Neural progenitor cell (in vitro differentiated cells): ENCODE measurements at places on chromosomes 4 and X.

DNA sequence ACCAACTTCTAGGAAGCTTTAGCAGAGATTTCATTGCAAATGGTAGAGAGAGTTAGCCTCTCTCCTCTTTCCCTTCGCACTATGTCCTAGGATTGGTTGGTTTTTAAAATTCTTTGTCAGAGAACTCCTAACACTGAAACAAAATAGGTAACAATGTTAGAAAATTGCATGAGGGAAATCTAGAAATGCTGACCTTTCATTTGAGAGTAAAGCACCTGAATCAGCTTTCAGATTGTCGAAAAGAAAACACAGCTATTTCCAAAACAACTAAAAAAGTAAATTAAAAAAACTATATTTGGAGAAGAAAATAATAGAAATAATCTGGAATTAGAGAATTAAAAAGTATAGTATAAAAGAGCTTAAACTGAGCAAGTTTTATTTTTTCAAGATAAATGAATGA, 108.1 kb upstream of the GK2 start:
- DNase-seq, result no peak

DNA sequence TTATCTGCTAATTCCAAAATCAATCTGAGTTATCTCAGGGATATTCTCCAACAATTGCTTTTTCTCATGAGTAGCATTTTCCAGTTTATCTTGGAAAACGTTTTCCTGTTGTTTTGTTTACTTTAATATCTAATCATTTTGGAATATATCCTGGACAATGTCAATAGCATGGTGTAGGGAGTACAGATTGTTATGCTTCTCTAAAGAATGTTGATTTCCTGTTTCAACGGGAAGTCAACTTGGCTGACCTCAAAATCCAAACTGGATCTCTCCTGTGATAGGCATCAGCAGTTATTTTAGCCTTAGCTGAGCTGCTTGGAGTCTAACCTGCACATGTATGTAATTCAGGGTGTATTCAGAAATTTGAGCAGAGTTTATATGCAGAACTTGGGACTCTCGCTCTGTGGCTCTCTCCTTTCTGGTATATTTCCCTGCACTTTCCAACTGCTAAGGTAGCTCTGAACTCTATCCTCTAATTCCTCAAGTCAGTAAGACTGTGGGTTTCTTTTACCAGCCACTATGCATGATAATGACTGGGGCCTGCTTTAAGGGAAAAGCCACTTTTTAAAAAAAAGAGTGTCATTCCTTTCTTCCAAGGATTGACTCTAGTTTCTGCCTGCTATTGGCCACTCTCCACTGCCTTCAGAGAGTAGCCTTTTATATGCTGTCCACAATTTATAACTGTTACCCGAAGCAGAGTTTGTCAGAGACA, 7.7 kb downstream of the PRSS48 start:
- peak; percentile 37 for DNase-seq

- no peak for DNase-seq
These were observed 180.3 kb upstream of the GATB start for GRCh38 chr4:151940926-151941617.

- DNase-seq, result no peak
These were observed 81.7 kb upstream of the GATB start for GRCh38 chr4:151842430-151843079.

GRCh38 chrX:41145920-41146608, 60.8 kb downstream of the USP9X start:
- DNase-seq, result no peak

- no peak for DNase-seq
These were observed 140.3 kb upstream of the PGRMC2 start for GRCh38 chr4:128427832-128428366.

- peak; percentile 29 for DNase-seq
These were observed 63.2 kb downstream of the CD40LG start for GRCh38 chrX:136711147-136711546.

- DNase-seq, result no peak
These were observed 540.3 kb downstream of the PCDH18 start for GRCh38 chr4:136992032-136992431.

DNA sequence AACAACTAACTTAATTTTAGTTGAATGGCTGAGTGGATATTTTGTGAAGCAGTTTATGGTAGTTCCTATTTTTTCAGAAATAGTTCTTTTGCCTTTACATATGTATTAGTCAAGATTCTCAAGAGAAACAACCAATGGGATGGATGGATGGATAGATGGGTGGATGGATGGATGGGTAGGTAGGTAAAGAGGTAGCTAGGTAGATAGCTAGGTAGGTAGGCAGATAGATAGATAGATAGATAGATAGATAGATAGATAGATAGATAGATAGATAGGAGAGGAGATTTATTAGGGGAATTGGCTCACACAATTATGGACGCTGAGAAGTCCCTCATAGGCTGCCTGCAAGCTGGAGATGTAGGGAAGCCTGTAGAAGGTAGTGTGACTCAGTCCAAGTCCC, 74.0 kb upstream of the NUDT6 start:
- no peak for DNase-seq

- DNase-seq, result no peak
These were observed 31.0 kb downstream of the FNIP2 start for GRCh38 chr4:158799856-158800255.

- DNase-seq, result no peak
These were observed 203.4 kb downstream of the ZNF674 start for GRCh38 chrX:46341767-46342322.

DNA sequence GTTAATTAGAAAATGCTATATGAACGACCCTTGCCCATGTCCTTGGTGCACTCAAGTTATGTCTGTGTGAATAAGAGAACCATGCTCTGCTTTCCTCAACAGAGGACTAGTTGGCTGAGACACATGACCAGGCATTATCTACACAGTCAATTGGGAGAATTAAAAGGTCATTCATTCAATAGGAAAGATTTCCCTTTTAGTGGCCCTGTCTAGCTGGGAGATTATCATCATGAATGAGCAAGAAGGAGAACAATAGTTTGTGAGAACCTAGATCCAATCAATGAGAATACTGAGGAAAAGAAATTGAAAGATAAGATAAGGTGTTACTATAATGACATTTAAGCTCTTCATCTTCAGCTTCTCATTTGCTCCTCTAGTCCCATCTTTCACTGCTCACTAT, 1033.4 kb upstream of the LCORL start:
- peak; percentile 8 for DNase-seq

- peak; percentile 33 for DNase-seq
These were observed 108.4 kb downstream of the LINC00632 start for GRCh38 chrX:140817943-140818342.

- DNase-seq, result peak; percentile 11
These were observed 605.1 kb downstream of the KCTD8 start for GRCh38 chr4:43843501-43843900.

GRCh38 chr4:171534391-171534790, 278.8 kb upstream of the GALNTL6 start:
- no peak for DNase-seq

GRCh38 chr4:173014113-173014558, 154.5 kb upstream of the GALNT7 start:
- DNase-seq, result peak; percentile 83

DNA sequence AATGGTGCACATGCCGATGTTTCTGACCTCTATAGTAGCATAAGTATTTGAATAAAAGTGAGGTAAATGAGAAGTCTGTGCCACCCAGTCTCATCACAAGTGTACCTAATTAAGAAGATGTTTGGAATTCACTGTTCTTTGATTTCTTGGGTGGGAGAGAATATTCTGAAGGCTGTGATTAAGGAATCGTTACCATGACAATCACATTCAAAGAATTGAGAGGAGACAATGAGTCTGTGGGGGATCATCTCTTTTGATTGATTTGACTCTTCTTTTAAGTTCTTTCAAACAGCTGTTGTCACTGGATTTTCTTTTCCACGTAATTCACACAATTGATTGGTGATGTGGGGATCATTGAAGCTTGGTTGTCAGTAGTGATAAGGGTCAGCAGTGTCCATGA, 18.1 kb downstream of the FHL1 start:
- DNase-seq, result peak; percentile 46

GRCh38 chr4:7207628-7208231, 15.4 kb downstream of the SORCS2 start:
- no peak for DNase-seq

DNA sequence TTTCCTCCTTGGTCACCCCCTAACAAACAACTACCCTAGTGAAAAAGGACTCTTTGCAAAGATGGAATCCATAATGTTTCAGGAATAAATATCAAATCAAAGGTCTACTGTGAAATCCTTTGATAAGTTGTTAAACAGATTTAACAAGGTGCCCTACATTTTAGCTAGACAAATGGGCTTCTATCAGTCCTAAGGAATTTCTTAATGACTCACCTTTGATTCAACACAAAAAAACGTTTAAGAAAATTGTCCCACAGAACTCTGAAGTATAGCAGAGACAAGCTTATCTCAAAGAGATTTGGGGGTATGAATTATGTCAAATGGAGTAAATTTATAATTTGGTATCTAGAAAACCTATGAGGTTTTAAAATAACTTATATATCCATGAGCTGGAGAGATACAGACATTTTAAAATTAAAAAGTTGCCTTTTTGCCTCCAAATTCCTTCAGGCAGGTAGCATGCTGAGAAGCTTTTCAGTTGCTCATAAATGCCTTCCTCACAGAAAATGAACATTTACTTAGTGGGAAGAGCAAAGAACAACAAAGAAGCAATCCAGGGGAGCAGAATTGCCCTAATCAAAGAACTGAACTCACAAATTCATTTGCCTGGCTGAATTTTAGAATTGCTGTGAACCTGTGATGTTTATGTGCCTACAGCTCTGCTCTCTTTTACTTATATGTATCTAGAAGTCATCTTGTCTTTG, 649.3 kb downstream of the STPG2 start:
- peak; percentile 11 for DNase-seq

- peak; percentile 11 for DNase-seq
These were observed 115.1 kb upstream of the PNPLA4 start for GRCh38 chrX:8042304-8042703.

GRCh38 chr4:112176596-112176995, 31.3 kb downstream of the FAM241A start:
- no peak for DNase-seq

DNA sequence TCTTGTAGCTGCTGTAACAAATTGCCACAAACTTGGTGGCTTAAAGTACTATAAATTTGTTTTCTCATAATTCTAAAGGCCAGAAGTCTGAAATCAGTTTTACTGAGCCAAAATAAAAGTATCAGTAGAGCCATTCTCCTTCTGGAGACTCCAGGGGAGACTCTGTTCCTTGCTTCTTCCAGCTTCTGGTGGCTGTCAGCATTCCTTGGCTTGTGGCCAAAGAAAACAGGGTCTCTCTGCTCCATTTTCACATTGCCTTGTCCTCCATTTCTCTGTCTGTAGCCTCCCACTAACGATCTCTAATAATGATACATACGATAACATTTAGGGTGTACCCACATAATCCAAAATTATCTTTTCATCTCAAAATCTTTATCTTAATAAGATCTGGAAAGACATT, 200.4 kb downstream of the MAB21L2 start:
- no peak for DNase-seq

- DNase-seq, result no peak
These were observed 81.0 kb upstream of the KLF3 start for GRCh38 chr4:38582889-38583470.

DNA sequence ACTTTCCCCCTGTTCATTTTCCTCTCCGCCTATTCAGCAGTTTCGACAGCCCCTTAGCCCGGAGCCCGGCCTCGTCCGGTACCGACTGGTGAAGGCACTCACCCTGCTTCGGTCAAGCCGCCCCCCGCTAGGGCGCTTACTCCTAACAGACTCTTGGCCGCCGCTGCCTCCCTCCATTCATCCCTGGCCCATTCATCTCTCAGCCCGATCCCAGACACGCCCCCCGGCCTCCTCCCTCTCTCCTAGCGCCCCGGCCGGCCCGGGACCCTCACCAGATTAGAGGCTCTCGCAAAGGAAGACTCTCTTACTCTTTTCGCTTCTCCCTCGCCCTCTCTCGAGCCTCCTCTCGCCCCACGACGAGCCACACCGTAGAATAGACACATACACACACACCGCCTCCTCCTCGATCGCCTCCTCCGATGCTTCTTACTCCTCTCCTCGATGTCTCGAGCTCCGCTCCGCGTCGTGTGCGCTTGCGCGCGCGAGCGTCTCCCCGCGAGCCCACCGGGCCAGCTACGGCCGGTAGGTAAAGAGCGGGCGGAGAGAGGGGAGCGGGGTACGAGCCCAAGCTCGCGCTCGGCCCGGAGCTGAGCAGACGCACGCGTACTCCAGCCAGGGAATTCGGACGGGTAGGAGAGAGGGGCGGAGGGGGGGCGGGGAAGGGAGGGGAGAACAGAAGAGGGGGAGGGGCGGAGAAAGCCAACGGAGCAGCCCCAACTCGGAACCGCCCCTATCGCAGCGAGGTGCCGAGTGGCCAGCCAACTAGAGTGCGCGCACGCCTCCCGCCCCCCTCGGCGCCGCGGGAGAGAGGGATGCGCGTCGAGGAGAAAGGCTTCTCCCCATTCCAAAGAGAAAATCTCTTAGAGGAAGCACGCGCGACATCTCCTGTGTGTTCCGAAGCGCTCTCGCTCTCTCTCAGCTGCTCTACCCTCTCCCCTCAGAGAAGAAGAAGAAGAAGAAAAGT, at the start of gene WNK3:
Gene WNK3, minus strand, starts transcription at position 633 of the 964 bp plus-strand sequence.
- peak; percentile 95 for DNase-seq

GRCh38 chrX:14039344-14039743, 9.7 kb upstream of the GEMIN8 start:
- peak; percentile 57 for DNase-seq

- DNase-seq, result no peak
These were observed 157.2 kb downstream of the ATP10D start for GRCh38 chr4:47642191-47642830.

DNA sequence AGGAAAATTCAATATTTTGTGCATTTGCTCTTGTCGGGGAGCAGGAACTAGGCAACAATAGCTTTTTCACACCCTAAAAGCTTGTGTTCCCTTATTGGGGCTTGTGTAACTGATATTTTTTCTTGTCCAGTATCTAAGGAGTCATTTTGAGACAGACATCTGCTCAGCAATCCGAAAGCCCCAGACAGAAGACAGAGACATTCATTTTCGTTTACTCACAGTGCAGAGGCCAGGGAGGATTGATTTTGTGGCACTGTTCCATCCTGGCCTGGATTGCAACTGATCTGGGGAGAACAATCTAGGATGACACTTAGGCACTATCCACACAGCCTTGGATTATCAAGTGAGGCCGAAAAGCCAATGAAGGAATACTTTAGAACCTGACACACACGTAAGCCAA, 27.4 kb upstream of the PLAC1 start:
- no peak for DNase-seq

DNA sequence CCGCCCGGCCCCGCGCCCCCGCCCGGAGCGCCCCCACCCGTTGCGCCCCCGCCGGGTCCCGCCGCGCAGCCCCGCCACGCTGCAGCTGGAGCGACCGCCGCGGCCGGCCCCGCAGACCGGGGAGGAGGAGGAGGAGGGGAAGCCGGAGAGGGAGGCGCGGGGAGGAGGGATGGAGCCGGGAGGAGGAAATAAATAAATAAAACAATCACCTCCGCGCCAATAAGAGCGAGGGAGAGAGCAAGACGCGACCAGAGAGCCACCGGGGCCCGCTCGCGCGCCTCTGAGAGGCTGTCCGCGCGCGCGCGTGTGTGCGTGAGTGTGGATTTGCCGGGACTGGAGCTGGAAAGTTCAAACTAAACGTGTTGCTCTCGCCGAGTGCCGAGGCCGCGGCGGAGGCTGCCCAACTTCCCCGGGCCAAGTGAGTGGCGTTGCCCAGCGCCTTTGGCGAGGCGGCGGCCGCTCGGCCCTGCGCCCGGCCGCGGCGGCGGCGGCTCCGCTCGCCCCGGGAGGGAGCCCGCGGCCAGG, 2184.4 kb upstream of the TENM3 start:
- DNase-seq, result peak; percentile 76
